ENCODE measurements at places on chromosomes 16 and 17.

GRCh38 chr16:11828696-11829095 is 22.6 kb downstream of the RSL1D1 start:
- DNase-seq: no peak

- DNase-seq: no peak
These were observed 18.4 kb downstream of the SMIM36 start for GRCh38 chr17:55492781-55493341.

DNA sequence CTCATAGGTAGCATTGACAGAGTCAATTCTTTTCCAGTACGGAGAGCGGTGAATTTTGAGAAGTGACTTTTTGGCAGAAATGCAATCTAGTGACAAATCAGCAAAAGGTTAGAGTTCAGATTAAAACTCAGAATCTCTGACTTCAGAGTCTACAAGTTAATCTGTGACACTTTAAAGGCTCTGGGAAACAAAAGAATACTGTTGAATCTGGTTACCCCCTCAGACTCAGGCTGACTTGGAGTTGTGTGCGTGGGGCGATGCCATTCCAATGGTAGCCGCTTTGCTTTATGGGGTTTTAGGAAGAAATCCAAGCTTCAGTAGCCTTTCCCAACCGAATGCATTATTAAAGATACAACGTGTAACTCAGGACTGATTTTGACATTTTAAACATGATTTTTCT is 118.2 kb downstream of the CDH13 start:
- DNase-seq: no peak

- DNase-seq: peak; percentile 89
These were observed 30.0 kb upstream of the RNF43 start for GRCh38 chr17:58447039-58447975.

DNA sequence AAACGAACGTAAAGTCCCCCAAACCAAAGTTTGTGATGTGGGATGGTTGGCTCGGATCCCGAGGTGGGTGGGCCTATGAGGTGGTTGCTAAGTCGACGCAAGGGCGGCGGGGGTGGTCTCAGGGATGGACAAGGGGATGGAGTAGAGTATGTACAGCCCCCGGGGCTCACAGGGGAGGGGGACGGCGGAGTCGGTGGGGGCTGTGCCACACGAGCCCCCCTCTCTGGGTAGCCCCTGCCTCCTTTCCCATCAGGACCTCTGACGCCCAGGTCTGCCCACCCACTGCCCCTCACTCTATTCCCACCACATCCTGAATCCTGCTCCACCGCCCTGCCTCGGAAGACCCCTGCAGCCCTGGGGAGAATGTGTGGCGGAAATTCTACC is 15.2 kb downstream of the IL34 start:
- no peak for DNase-seq

- no peak for DNase-seq
These were observed 494.1 kb downstream of the TMEM114 start for GRCh38 chr16:8096211-8096610.

DNA sequence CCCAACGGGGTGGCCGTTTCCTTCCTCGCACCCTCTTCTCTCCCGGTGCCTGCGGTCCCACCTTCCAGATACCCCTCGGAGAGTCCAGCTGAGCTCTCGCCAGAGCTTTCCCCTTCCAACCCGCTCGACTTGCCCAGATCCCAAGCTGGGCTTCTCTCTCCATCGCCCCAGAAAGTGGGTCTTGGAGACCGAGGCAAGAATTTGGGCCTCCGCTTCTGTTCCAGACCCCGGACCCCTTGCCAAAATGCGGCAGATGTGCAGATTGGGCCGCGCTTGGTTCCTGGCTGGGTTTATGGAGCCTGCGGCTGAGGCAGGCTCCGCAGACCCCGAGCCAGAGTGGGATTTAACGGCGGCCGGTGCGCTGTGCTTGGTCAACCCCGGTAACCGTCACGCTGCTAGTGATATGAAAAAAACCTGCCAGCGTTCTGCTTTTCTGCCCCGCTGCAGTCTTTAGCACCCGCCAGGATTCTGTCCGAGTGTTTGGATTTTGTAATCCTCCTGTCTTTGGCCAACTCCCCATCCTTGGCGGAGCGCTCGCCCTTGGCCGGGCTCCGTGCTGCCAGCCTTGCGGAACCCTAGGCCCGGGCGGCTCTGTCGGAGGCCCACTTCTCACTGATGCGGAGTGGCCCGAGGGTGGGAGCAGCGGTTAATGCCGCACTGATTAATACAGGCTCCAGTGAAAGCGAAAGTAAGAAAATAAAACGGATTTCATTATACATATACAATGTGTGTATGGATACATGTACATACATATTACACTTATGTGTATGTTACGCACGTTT is 754 bp upstream of the SLFN11 start:
- DNase-seq: peak; percentile 41

- DNase-seq: peak; percentile 63
These were observed 4.8 kb downstream of the BAIAP3 start for GRCh38 chr16:1338119-1338730.

DNA sequence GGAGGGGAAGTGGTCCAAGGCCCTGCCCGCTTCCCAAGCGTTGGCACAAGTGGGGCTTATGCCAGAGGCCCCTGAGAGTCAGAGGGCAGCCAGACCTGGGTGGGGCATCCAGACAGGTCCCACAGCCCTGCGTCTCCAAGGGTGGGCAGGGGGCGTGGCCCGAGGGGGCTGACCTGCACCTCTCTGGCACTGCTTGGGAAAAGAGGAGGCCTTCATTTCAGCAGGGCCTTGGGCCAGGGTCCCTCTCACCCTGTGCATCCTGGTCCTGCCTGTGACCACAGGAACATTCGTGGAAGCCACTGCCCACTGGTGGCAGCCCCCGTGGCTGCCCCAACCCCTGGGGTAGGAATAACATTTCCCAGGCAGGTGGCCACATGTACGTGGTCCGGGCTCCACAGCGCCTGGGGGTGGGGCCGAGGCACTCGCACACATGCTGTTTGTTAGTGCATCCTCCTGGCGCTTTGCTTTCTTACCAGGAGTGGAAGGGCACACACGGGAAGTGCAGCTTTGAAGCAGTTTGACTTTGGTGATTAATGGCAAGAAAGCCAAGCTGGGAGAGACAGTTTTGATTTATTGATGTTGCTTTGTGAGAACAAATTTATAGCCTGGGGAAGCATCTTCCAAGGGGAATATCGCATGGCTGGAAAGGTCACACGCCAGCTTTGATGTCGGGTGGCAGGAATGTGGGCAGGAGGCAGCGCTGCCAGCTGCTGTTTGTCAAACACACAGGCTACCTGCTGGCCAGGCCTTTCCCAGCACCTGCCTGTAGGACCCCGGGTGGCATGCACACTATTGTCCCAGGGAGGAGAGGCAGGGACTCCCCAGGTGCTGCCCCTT is 4.3 kb downstream of the CENPX start:
- DNase-seq: no peak

GRCh38 chr17:17289086-17289485 is 8.0 kb upstream of the COPS3 start:
- DNase-seq: no peak

- DNase-seq: peak; percentile 59
These were observed 15.2 kb downstream of the MED24 start for GRCh38 chr17:40038882-40039513.

DNA sequence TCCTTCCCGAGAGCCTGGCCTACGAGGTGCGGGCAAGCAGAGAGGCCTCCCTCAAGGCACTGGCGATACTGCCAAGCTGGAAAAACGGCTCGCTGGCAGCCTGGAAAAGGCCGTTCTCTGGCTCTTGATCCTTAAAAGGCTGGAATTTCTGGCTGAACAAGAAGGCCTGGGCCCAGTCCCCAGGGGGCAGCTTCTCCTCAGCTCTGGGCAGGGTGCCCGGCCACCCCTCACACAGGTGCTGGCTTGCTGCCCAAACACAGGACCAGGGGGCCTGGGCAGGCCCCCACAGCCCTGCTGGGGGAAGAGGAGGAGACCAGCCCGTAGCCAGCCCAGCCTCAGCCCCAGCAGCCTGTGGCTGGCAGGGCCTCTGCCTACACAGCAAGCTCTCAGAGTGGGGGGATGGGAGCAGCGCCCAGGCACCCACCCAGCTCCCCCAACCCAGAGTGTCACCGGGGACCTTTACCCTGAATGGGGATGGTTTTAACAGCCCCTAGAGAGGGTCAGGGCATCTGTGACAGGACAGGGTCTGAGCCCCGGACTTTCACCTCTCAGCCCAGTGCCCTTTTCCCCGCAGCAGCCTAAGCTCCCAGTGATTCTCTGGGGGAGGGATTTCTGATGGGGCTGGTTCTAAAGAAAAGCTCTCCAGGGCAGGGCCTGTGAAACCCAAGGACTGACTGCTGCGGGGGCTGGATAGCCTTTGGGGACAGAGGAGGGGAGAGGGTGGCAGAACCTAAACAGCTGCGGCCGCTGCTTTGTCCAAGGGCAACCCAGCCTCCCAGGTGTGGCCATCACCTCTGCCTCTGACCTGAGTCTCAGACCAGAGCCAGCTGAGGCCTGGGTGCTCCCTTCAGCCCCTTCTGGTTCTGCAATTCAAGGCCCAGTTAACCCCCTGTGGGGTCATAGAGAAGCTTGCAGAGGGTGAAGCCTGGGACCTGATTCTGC is 38.6 kb upstream of the TOB1 start:
- no peak for DNase-seq

GRCh38 chr17:31740611-31741082 is 118.4 kb downstream of the COPRS start:
- no peak for DNase-seq

DNA sequence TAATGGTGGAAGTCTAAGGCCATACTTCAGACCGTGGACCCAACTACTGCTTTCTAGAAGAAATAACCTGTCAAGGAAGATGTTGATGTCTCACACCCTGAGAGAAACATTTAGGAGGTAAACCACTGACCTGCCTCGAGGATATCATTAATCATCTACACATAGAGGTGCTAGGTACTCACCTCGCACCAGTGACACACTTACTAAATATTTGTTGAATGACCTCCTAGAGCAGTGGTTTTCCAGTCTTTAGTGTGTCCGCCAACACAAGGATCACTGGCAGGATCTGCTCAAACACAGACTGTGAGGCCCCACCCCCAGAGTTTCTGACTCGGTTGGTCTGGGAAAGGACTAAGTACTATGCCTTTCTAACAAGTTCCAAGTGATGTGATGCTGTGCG is 197.4 kb upstream of the CACNG5 start:
- DNase-seq: no peak

- peak; percentile 40 for DNase-seq
These were observed 89.8 kb downstream of the KATNIP start for GRCh38 chr16:27639561-27640276.

GRCh38 chr17:39801055-39801454 is 63.1 kb downstream of the IKZF3 start:
- no peak for DNase-seq

- DNase-seq: no peak
These were observed 275.3 kb downstream of the PARN start for GRCh38 chr16:14354561-14355351.

GRCh38 chr17:4569591-4569990 is 9.2 kb upstream of the GGT6 start:
- no peak for DNase-seq

DNA sequence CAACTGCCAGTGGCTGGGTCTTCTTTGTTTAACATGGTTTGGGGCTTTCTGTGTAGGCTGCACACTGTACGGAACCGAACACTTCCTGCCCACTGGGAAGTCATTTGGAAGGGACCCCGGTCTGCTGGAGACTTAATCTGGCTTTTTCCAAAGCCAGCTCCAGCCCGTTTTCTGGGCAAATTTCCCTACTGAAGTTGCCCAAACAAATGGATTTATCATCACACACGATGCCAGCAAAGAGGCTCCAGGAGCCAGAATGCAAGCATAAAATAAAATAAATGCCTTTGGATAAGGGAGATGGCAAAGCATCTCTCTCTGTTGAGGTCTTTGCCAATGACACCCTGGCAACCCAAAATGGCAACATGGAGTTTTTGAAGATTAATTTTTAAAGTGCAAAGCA is 259.9 kb upstream of the IRX3 start:
- DNase-seq: no peak

GRCh38 chr17:40697297-40697696 is 6.3 kb downstream of the KRT24 start:
- no peak for DNase-seq

DNA sequence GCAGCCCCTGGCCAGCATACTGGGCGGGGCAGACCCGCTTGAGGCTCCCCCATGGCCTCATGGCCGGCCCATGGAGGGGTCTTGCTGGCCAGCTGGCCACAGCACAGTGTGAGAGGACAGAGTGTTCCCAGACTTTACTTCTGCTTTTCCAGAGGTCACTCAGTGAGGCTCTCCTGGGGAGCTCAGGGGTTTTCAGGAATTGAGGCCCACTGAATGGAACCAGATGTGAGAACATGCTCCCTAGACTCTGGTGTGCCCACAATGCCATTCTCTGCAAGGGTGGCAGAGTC is 21.2 kb downstream of the ATP6V0D1 start:
- DNase-seq: no peak

- DNase-seq: no peak
These were observed 82.3 kb downstream of the NT5M start for GRCh38 chr17:17385491-17385890.

DNA sequence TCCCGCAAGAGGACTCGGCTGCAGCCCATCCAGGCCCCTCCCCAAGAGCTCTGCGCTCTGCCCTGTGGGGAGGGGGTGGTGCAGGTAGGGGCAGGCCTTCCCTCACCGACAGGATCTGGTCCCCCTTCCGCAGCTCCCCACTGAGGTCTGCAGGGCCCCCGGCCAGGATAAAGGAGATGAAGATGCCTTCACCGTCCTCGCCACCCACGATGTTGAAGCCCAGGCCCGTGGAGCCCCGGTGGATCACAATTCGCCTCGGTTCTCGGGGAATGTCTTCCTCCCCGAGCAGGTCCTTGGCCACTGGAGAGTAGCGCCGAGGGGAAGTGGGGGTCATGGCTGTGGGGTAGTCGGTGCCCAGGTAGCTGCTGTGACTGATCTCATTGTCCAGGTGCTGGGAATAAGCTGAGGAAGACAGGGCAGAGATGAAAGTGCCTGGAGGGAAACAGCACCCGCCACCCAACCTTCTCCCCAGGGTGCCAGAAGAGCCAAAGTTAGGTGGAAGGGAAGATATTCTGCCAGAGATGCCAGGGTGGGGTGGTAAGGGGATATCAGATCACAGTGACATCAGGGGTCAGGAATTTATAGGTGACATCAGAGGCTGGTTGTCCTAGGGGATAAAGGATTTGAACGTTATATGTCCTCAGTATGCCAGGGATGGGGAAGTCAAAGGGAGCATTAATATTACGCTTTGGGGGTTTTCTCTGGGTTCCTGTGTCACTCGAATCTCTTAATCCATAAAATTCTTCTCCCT is 17.7 kb upstream of the ASGR1 start:
- DNase-seq: no peak

- no peak for DNase-seq
These were observed 1.9 kb downstream of the RUNDC1 start for GRCh38 chr17:42982266-42982665.

- DNase-seq: no peak
These were observed 1.9 kb downstream of the CALB2 start for GRCh38 chr16:71360378-71360777.

GRCh38 chr16:56849690-56850680 is 15.0 kb upstream of the SLC12A3 start:
- DNase-seq: no peak

DNA sequence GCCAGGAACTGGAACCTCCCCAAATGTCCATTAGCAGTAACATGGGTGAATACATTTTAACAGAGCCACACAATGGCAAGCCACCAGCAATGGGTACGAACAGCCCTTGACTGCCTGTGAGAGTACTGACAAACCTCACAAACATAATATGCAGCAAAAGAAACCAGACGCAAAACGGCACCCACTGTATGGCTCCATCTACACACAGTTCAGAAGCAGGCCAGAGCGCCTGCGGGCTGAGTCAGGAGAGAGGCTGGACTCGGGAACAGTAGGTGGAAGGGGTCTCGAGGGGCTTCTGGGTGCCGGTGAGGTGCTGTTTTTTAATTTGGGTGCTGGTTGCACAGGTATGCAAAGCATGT is 77.4 kb upstream of the TOB1 start:
- peak; percentile 7 for DNase-seq

GRCh38 chr17:53629188-53629587 is 193.5 kb upstream of the KIF2B start:
- DNase-seq: no peak

- DNase-seq: no peak
These were observed 43.6 kb downstream of the RPA1 start for GRCh38 chr17:1873418-1873817.

Measured in WTC11 (cell line).